ENCODE measurements at places on chromosomes 11 and 22.

GRCh38 chr11:66854231-66854661 lies 2.6 kb upstream of the LRFN4 start:
- DNase-seq = no peak

GRCh38 chr11:70500076-70500847 lies 101.9 kb downstream of the CTTN start:
- DNase-seq = no peak

DNA sequence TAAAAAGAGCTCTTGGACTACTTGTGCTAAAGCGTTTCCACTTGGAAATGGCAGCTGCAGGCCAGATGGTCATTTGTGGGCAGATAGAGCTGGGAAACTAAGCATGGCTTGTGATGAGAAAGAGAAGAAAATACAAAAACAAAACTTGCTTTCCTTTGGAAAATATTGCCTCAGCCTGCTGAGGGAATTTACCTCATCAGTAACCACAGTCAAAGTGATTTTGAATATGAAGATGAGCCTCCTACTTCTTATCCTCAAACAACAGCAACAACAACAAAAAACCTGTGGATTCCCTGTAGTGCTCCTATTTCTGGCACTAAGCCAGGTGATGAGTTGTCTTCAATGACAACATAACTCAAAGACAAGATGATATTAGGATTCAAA lies 62.7 kb upstream of the FIBIN start:
- no peak for DNase-seq

DNA sequence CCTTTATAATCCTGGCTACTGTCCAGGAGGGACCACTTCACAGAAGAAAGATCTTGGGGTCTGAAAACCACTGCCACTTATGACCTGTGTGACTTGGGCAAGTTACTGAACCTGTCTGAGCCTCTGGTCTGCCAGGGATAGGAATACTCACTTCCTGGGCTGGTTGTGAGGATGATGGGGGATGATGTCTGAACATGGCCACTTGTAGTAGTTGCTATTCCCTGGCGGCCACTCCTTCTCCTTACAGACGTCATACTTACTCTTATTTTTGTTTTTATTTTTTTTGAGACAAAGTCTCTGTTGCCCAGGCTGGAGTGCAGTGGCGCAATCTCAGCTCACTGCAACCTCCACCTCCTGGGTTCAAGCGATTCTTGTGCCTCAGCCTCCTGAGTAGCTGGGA lies 26.1 kb downstream of the CD82 start:
- no peak for DNase-seq

DNA sequence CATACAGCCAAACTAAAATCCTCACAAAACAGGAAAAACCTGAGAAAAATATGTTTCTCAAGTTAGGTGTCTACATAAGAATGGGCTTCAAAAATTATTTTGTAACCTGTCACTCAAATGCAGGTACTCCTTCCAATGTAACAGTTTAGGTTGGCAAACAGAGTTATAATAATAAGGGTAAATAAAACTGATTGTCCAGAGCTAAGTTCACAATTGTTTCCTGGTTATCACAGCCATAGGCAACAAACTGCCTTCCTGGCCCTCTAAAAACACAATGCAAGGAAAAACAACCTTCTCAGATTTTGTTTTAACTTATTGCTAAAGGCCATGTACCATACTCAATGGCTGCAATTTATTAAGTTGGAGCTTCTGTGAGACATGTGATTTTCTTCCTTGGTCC lies 36.4 kb downstream of the SNX19 start:
- no peak for DNase-seq

GRCh38 chr11:45617871-45618601 lies 47.4 kb downstream of the CHST1 start:
- no peak for DNase-seq

DNA sequence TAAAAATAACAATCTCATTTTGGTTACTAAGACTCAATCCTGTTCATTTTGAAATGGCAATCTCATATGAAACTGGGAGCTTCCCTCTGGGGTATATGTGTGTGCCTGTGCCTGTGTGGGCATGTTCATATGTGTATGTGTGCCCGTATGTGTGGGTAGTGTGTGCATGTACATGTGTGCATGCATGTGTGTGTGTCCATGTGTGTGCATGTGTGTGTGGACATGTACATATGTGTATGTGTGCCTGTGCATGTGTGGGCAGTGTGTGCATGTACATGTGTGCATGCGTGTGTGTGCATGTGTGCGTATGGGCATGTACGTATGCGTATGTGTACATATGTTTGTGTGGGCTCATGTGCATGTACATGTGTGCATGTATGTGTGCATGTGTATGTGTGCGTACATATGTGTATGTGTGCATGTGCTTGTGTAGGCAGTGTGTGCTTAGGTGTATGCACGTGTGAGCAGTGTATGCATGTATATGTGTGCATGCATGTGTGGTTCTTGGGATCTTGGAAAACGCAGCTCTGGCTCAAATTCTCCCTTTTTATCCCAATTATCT lies 24.5 kb upstream of the CACNG2 start:
- no peak for DNase-seq

- DNase-seq = no peak
Measured at GRCh38 chr11:64343767-64344559, 4.0 kb downstream of the CCDC88B start.

GRCh38 chr11:44861849-44862557 lies 88.7 kb downstream of the TP53I11 start:
- DNase-seq = peak; percentile 99

DNA sequence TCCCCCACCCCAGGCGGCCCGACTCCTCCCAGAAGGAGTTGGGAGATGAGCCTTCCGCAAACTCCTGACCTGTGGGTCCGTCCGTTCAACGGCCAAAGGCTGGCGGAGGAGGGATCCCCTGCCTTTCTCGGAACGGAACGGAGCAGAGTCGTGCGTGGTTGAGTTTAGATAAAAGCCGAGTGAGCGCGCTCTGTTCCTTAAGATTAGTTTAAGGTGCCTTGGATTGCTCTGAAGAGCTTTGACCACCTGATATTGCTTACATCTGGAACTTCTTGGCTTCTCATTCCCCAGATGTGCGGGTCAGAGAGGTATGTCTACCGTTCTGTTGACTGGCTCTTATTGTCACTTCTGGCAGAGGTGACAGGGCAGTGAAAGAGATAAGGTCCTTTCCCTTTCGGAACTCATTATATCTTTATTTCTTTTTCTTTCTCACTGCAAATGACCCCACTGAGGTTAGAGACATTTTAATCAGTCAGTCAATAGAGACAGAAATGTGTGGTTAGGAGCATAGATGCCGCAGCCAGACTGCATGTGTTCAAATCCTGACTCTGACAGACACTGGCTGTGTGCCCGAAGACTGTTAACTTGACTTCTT lies at the start of gene TRIM6:
TSS of gene TRIM6 (plus strand) at position 31 of the 595 bp plus-strand sequence. CDS start at position 292, 261 bp downstream.
- DNase-seq = no peak

GRCh38 chr11:68206211-68206610 lies 6.9 kb downstream of the KMT5B start:
- peak; percentile 29 for DNase-seq

DNA sequence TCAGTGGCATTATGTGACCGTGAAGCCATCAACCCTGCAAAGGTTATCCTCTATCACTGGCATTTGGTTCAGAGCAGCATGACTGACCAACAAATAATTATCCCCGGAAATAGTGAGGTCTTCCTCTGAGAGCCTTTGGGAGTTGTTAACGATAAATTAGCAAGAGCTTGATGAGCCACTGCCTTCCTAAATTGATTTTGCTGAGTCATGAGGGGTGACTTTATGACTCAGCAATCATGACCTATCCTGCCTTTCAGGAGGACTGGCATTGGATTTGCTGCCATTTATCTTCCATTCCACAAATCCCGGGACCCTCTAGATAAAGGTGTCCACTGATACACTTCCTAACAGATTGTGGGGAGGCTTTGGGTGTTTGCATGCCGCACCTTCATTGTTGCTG lies 80.8 kb upstream of the MTNR1B start:
- DNase-seq = no peak

DNA sequence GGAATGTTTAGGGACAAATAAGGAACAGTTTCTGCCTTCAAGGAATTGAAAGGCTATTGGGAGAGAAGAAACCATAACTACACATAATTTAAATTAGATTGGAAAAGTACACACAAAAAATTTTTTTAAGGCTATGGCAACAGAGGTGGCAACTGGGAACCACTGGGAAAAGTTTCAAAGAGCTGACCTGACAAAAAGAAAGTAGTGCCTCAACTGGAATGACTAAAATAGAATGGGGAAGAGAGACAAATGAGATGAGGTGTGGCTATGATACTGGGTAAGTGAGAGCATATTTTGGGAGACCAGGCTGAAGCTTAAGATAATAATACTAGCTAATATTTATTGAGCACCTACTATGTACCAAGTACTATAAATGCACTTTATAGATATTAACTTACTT lies 2.9 kb upstream of the AKIP1 start:
- no peak for DNase-seq

DNA sequence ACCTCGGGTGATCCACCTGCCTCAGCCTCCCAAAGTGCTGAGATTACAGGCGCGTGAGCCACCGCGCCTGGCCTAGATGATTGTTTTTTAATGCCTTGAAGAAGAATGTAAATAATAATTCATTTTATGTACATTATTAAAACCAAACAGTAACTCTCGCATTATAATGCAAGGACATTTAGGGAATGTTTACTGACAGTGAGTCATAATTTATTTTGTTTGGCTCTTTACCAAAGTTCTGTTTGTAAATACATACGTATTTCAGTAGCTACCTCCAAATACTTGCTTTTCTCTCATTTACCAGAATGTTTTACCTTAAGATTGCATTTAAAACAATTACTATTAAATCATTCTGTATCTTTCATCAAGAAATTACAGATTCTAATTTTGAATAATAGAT lies 3.0 kb downstream of the RAB39A start:
- DNase-seq = no peak

DNA sequence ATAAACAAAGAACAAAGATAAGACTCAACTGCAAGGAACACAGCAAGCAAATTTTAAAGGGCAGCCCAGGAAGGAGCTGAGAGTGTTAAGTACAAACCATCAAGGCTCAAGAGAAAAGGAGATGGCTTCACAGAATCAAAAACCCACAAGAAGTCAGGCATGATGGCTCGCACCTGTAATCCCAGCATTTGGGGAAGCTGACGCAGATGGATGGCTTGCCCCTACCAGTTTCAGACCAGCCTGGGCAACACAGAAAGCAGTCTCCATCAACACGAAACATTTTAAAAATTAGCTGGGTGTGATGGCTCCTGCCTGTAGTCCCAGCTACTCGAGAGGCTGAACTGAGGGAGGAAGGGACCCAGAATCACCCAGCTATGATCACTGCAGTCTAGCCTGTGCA lies 32.6 kb downstream of the MAPK1 start:
- DNase-seq = no peak

DNA sequence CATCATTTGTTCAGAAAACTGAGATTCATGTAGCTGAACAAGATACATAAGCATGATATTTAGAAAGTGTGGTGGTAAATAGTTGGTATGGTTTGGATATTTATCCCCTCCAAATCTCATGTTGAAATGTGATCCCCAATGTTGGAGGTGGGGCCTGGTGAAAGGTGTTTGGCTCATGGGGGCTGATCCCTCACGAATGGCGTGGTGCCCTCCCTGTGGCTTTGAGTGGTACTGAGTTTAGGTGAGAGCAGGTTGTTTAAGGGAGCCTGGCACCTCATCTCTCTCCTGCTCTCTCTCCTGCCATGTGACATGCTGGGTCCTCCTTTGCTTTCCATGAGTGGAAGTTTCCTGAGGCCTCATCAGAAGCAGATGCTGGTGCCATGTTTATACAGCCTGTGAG lies 48.1 kb downstream of the NXPE1 start:
- no peak for DNase-seq

- no peak for DNase-seq
Measured at GRCh38 chr11:111602865-111603610, 789 bp downstream of the SIK2 start.

DNA sequence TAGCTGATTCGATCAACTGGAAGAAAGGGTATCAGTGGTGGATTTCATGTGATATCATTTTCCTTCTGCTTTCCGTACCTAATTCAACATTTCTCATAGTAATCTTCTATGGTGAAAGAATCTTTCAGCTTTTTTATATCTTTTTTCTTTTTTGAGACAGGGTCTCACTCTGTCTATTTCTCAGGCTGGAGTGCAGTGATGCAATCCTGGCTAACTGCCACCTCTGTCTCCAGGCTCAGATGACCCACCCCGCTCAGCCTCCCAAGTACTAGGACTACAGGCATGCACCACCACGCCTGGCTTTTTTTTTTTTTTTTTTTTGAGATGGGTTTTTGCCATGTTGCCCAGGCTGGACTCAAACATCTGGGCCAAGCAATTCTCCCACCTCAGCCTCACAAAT lies 18.6 kb upstream of the CHORDC1 start:
- no peak for DNase-seq

DNA sequence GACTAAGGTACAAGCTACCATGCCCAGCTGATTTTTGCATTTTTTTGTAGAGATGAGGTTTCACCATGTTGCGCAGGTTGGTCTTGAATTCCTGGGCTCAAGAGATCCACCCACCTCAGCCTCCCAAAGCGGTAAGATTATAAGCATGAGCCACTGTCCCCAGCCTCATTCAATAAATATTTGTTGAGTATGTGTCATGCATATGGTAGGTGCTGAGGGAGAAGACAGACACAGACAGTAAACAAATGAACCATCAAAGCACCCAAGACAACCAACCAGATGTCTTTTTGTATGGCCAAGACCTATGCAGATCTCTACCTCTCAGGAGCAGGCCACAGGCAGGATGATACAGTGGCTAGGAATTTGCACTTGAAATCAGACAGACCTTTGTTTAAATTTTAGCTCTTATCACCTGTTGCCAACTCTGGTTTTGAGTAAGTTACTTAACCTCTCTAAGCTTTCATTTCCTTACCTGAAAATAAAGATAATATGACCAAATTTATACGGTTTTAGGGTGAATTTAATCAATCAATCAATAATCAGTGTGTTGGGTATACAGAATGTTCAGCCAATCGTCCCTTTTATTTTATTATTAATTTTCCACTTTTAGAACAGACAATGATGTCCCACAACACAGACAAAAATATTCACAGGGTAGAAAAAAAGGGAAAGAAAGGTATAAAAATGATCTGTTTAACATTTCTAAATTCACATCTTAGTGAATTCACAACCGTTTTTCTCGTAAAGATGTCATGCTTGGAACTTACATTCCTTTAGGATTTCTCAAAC lies 128.2 kb downstream of the SGSM3 start:
- peak; percentile 76 for DNase-seq

DNA sequence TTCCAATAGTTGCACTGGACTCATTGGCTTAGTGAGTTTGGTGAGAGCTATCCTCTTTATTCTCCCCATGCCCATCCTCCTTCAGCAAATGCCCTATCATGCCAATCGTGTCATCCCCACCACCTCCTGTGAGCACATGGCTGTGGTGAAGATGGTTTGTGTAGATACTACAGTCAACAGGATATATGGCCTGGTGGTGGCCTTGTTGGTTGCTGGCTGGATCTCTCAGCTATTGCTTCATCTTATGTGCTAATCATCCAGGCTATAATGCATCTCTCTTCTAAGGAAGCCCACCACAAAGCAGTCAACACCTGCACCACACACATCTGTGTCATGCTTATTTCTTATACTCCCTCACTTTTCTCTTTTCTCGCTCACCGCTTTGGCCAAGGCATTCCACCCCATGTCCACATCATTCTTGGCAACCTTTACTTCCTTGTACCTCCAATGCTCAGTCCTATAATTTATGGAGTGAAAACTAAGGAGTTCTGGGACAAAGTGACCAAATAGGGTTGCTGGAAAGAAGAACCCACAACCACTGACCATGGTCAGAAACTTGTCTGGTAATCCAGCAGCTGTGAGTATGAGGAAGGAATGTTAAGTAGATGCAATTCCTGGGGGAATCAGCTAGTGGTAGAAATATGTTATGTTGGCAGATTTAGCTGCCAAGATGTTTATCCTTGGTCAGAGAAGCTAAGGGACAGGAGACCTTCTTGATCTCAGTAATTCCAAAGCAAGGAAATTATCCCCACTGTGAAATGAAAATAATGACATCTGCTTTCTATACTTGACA lies 16.3 kb upstream of the OR56B1 start:
- DNase-seq = no peak

GRCh38 chr11:119590651-119591351 lies 138.2 kb downstream of the NECTIN1 start:
- no peak for DNase-seq
